Large intestine (tissue), 12 donors: ENCODE measurements at places on chromosomes 4 and X.

DNA sequence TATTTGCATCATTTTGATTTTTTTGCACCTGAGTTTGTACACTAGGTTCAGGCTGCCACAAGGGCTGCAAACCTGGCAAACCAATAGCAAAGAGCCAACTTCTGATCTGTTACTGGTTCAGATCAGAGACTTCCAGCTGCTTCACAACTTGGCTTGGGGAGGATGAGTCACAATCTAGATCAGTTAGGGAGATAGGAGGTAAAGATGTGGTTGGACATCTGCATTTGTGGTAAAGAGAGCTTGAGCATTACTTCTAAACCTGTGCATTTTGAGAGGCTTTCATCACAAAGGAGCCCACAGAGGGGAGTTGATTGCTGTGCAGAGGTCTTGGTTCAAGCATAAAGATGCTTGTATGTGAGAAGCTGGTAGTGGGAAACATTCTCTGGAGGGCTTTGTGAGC, 34.5 kb downstream of the LINC00632 start:
- no peak overlapping the region for H3K4me3 ChIP-seq
- H3K36me3 ChIP-seq, result no peaks in the 10 kb centered on the region
- no peak overlapping the region for H3K27ac ChIP-seq
- DNase-seq, result no peak

GRCh38 chr4:80259012-80259411, 7.5 kb upstream of the FGF5 start:
- peaks cover 45% of the 10 kb centered on the region for H3K27me3 ChIP-seq
- no peaks in the 10 kb centered on the region for H3K4me1 ChIP-seq
- H3K36me3 ChIP-seq, result no peaks in the 10 kb centered on the region

- no peaks in the 10 kb centered on the region for H3K27me3 ChIP-seq
- no peak overlapping the region for H3K4me3 ChIP-seq
- DNase-seq, result no peak
- no peaks in the 10 kb centered on the region for H3K4me1 ChIP-seq
Observed at GRCh38 chr4:5785806-5786680, 75.0 kb downstream of the EVC start.

DNA sequence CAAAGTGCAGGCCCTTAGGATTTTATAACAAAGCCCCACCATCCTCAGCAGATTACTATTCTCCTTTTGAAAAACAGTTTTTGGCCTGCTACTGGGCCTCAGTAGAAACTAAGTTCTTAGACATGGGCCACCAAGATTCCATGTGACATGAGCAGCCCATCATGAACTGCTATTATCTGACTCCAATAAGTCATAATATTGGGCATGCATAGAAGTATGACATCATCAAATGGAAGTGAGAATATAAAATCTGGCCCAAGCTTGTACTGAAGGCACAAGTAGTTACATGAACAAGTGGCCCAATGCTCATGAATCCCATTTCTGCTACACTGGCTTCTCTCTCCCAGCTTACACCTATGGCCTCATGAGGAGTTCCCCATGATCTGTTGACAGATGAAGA, 404.8 kb downstream of the EPHA5 start:
- H3K27ac ChIP-seq, result no peak overlapping the region
- no peaks in the 10 kb centered on the region for H3K4me1 ChIP-seq

DNA sequence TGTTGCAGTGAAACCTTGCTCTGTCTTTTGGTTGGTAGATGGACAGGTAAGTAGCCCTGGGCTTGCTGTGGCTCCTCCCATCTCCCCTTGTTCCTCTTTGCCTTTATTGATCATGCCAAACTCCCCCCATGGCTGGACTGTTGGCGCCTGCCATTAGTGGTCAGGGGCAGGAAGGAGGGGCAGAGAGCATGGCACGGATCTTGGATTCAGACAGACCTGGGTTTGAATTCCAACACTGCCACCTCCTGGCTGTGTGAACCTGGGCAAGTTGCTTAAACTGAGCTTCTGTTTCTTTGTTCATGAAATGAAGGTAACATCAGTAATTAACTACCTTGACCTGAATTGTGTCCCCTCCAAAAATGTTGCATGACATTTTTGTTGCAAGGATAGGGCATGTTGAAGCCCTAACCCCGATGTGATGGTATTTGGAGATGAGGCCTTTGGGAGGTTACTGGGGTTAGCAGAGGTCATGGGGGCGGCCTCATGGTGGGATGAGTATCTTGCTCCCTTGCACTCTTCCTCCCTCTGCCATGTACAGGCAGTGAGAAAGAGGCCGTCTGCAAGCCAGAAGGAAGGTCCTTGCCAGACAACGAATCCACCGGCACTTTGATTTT, 6.0 kb downstream of the SLC2A9 start:
- no peak overlapping the region for H3K4me3 ChIP-seq
- DNase-seq, result no peak
- H3K4me1 ChIP-seq, result peaks cover 16% of the 10 kb centered on the region
- no peaks in the 10 kb centered on the region for H3K27me3 ChIP-seq
- no peak overlapping the region for H3K27ac ChIP-seq

DNA sequence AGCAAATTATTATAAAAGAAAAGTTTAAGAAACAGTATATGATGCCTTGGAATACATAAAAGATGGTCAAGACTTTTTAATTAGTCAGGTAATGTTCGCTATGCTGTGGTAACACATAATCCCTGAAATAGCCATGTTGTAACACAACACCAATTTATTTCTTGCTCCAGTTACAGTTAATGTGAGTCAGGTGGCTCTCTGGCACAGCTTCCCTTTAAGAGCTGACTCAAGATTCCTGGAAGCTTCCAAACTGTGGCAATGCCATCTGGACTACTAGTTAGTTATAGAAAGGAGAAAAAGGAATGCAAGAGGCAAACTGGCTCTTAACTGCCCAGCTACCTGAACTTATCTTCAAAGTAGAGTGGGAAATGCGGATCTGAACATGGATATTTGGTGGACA, 210.5 kb downstream of the CHM start:
- no peak for DNase-seq
- no peak overlapping the region for H3K27ac ChIP-seq
- H3K27me3 ChIP-seq, result no peaks in the 10 kb centered on the region
- H3K36me3 ChIP-seq, result no peaks in the 10 kb centered on the region

DNA sequence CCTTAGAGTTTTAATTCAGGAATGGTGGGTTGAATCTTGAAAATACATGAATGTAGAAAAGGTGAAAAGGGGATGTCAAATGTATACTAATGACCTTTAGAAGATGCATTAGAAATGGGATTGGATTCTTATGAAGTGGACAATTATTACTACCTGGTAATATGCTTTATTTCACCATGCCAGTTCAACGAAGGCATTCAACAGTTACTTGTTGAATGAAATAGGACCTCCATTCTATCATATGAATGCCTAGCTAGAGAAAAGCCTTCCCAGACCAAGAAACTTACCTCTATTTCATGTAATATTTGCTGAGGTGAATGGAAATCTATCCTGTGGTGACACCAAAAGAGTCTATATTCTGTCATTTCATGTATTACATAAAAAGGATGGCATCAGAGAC, 34.6 kb upstream of the SFRP2 start:
- DNase-seq, result no peak
- no peak overlapping the region for H3K27ac ChIP-seq
- no peak overlapping the region for H3K4me3 ChIP-seq
- no peaks in the 10 kb centered on the region for H3K4me1 ChIP-seq

GRCh38 chr4:52926196-52926974, 64.3 kb downstream of the RASL11B start:
- no peak overlapping the region for H3K4me3 ChIP-seq
- no peaks in the 10 kb centered on the region for H3K27me3 ChIP-seq
- no peaks in the 10 kb centered on the region for H3K36me3 ChIP-seq
- peak overlapping the region; percentile 42 for H3K27ac ChIP-seq
- peak; percentile 61 for DNase-seq

DNA sequence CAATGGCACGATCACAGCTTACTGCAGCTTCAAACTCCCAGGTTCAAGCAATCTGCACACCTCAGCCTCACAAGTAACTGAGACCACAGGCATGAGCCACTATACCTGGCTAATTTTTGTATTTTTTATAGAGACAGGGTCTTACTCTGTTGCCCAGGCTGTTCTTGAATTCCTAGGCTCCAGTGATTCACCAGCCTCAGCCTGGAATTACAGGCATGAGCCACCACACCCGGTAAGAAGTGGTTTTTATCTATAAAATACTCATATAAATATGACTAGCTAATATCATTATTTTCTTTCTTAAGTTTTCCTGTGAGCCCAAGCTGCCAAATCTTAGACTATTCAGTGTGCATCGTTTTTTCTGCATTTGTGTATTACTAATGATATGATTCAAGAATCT, 4.4 kb downstream of the SCFD2 start:
- no peaks in the 10 kb centered on the region for H3K27me3 ChIP-seq
- no peak overlapping the region for H3K4me3 ChIP-seq
- DNase-seq, result no peak
- H3K36me3 ChIP-seq, result no peaks in the 10 kb centered on the region
- no peaks in the 10 kb centered on the region for H3K4me1 ChIP-seq

GRCh38 chrX:136246201-136246600, 5.0 kb downstream of the MAP7D3 start:
- peaks cover 6% of the 10 kb centered on the region for H3K36me3 ChIP-seq
- DNase-seq, result no peak
- no peak overlapping the region for H3K27ac ChIP-seq
- no peaks in the 10 kb centered on the region for H3K4me1 ChIP-seq
- no peak overlapping the region for H3K4me3 ChIP-seq

- H3K27me3 ChIP-seq, result no peaks in the 10 kb centered on the region
- H3K27ac ChIP-seq, result no peak overlapping the region
- H3K36me3 ChIP-seq, result peaks cover 12% of the 10 kb centered on the region
- no peak overlapping the region for H3K4me3 ChIP-seq
- no peak for DNase-seq
- H3K4me1 ChIP-seq, result peaks cover 4% of the 10 kb centered on the region
Observed at GRCh38 chrX:30688641-30689040, 35.4 kb downstream of the GK start.

DNA sequence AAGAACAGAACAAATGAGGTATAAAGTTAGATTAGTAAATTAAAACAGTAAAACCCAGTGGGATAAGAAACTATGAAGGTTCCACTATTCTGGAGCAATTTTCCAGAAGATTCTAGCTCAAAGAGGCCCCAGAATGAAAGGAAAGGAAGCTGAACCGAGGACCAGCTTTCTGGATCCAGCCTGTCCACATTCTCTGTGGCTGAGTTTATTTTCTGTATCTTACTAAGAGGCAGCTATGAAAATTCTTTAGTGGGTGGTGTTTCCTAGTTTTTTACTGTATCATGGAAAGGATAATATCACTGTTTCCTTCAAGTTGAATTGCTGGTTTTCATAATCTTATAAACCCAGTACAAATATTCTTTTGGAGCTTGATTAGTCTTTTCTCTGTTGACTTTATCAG, 11.8 kb downstream of the DAPP1 start:
- H3K27me3 ChIP-seq, result peaks cover 3% of the 10 kb centered on the region
- no peak overlapping the region for H3K27ac ChIP-seq

DNA sequence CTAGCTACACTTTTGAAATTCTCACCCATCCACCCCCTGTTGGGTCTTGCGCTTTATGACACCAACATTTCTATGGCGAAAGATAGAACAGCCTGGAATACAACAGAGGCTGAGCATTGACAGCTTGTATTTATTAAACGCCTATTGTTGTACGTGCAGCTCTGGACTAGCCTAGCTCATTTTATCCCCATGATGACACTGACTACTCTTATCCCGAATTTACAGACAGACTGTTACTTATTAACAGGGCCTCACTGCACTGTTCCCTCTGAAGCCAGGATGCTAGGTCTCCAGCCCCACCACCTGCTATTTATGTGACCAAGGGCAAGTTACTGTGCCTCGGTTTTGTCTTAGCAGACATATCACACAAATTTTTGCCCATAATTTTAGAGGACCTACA, 1.0 kb upstream of the RFC1 start:
- H3K27ac ChIP-seq, result no peak overlapping the region
- no peak overlapping the region for H3K4me3 ChIP-seq
- H3K4me1 ChIP-seq, result no peaks in the 10 kb centered on the region

DNA sequence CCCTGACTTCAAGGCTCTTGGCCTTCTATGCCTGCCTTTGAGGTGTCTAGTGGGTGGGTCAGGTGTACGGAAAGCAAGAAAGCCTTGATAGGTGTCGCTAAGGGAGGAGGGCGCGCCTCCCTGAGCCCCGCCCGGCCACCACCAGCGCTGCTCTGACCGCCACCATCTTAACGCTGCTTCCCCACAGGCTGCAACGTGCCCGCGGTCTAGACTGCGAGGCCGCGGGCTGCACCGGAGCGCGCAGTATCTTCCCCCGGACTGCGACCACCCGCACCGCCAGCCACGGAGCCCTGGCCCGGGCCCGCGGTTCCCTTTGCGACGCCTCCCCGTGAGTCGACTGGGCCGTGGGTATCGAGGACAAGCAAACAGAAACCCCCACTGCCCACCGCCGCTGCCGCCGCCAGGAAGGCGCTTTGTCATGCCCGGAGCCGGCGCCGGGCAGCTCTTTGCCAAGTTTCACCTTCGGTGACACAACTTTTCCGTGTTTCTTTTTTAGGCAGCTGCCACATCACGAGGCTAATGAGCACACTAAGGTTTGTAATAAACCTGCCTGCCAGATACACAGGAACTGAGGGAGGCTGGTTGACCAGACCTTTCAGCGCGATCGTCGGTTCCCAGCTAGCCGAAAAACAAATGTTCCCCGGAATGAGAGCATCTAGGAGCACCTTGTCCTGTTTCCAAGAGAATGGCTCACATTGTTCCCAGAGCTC, 335.8 kb upstream of the F9 start:
- H3K27ac ChIP-seq, result no peak overlapping the region
- peak overlapping the region; percentile 10 for H3K4me3 ChIP-seq
- H3K4me1 ChIP-seq, result peaks cover 2% of the 10 kb centered on the region
- DNase-seq, result no peak
- H3K27me3 ChIP-seq, result peaks cover 12% of the 10 kb centered on the region

DNA sequence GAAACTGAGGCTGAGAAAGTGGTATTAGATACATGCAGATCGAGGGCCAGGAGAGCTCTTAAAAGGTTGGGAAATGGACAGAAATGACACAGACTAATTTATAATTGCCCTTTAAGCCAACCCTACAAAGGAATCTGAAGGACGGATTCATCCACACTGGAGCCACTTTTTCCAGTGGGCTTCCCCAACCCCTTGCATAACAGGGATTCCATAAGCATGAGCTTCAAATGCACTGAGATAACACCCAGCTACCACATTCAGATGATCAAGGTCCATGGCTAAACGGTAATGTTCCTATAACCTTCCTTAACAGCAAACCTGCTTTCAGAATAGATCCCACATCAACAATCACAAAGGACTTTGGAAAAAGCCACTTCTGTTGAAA, 34.2 kb downstream of the PLAC1 start:
- H3K4me1 ChIP-seq, result no peaks in the 10 kb centered on the region
- no peak for DNase-seq
- H3K27ac ChIP-seq, result no peak overlapping the region
- no peak overlapping the region for H3K4me3 ChIP-seq
- no peaks in the 10 kb centered on the region for H3K27me3 ChIP-seq
- H3K36me3 ChIP-seq, result no peaks in the 10 kb centered on the region

GRCh38 chrX:4850312-4850711, 1136.9 kb upstream of the PRKX start:
- H3K4me1 ChIP-seq, result no peaks in the 10 kb centered on the region
- DNase-seq, result no peak
- no peak overlapping the region for H3K27ac ChIP-seq
- no peaks in the 10 kb centered on the region for H3K27me3 ChIP-seq
- H3K4me3 ChIP-seq, result no peak overlapping the region
